Activated naive CD4-positive, alpha-beta T cell (primary cell): ENCODE measurements at places on chromosomes 6 and 20.

GRCh38 chr6:28693033-28693750 lies 167.5 kb downstream of the GPX5 start:
- DNase-seq = no peak

DNA sequence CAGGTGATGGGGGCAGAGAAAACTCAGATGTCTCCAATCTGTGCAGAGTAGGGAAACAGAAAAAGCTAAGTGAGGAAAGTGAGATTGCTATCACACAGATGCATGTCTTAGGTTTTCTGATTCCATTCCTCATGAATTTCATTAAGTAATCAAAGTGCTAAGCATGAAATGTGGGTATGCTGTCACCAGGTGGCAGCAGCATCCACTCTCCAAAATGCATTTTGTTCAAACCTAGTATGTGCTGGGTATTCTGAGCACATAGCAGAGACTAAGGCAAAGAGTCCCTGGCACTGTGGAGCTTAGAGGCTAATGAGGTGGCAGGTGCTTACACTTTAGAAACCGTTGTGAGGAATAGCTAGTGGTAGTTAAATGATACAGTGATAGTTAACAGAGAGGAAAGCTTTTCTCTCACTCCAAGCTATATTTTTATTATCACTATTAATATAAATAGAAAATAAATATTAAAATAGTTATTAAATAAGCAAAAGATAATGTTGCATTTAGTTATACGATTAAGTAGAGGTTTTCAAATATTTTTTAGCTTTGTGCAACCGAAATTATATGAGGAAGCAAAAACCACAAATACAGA lies 179.5 kb downstream of the CDH26 start:
- no peak for DNase-seq

GRCh38 chr20:43689165-43689564 lies 22.3 kb downstream of the MYBL2 start:
- DNase-seq = no peak

GRCh38 chr6:37680668-37681067 lies 17.0 kb downstream of the MDGA1 start:
- DNase-seq = no peak

GRCh38 chr6:96816301-96816817 lies 20.9 kb downstream of the GPR63 start:
- DNase-seq = no peak

- DNase-seq = no peak
These were observed 61.4 kb downstream of the TXLNB start for GRCh38 chr6:139230391-139230840.

DNA sequence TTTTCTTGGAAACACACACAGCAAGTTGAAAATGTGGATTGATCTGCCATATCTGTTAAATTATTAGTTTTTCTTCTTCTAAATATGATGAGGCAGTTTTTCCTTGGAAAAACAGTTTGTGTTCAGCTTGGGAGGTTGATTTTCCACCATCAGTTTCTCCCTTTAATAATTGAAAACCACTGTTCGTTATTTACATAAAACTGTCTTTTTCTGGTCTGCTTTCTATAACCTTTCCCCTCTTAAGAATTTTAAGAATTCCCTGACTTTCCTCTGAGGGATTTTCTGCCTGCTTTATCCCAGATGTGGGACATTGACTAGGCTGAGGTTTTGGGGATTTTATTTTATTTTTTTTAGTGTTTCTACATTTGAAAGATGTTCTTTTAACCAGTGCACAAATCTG lies 27.2 kb downstream of the DSE start:
- no peak for DNase-seq

GRCh38 chr6:159213405-159213804 lies 44.2 kb downstream of the FNDC1 start:
- no peak for DNase-seq

GRCh38 chr20:19079536-19080299 lies 132.7 kb upstream of the SLC24A3 start:
- no peak for DNase-seq

DNA sequence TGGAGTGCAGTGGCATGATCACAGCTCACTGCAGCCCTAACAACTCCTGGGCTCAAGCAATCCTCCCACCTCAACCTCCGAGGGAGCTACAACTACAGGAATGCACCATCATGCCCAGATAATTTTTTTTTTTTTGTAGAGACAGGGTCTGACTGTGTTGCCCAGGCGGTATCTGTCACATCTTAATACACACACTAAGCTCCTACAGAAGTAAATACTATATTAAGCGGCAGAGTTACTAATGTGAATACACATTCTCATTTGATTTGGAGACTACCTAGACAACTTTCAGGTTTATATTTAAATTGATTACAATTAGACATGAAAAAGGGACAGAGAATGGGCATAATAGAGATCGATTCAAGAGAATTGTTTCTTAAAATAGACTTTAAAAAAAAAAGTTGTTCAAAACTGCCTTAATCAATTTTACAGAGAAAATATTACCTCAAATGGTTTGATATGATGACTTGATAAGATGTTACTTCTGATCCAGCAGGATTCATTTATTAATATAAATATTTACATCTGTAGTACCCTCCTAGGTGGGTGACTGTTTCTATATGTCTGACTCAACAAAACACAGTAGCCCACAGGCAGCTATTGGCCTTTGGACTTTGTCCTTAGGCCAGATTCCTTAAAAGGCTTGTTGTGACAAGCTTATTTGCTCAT lies 7.1 kb upstream of the LOC128125822 start:
- DNase-seq = no peak

- DNase-seq = no peak
These were observed 182.8 kb downstream of the PTPRK start for GRCh38 chr6:128337619-128338018.
